Left colon (tissue), 2 donors: ENCODE measurements at places on chromosomes 12 and 14. TPM values are rescaled to one million over a fixed set of nuclear protein-coding genes. Genes with fewer than 3 reads are reported as not detected.
A peak's percentile ranks its signal among the peaks of the same experiment; 100 is the strongest.

The OR4M1 gene
- total RNA-seq, result not detected

The CCDC88C gene
- total RNA-seq, result 52.4 TPM

The TMTC1 gene
- total RNA-seq, result 7.7 TPM

The PYGL gene
- total RNA-seq, result 55.6 TPM

The GAS2L3 gene
- 26.6 TPM for total RNA-seq

The MYO1H gene
- total RNA-seq, result 0.31 TPM

The CATSPERB gene
- 9.8 TPM for total RNA-seq

- DNase-seq, result no peak
Measured at GRCh38 chr14:99971941-99972747, 93.1 kb upstream of the EVL start.

DNA sequence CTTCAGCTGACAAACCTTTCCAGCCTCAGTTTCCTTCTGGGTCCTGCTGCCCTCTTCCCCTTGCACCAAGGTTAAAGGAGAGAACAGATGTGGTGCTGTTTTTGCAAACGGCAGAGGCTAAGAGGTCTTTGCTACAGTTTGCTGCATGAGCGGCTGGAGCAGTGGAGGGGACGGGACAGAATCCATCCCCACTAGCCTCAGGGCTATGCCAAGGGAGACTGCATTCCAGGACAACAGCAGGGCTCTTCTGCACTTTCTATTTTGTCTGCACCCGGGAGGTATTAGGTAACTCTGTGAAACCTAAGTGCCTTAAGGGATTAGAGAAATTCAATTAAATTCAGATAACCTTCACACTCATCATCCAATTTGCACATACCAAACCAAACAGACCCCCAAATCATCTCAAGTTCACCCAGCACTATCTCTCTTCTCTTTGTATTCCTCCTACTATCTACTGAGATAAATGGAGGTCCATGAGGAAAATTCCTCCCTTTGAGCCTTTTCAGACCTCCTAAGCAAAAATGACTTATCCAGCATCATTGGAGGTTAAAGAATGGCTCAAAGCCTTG is 103.8 kb upstream of the VRK1 start:
- DNase-seq, result no peak

DNA sequence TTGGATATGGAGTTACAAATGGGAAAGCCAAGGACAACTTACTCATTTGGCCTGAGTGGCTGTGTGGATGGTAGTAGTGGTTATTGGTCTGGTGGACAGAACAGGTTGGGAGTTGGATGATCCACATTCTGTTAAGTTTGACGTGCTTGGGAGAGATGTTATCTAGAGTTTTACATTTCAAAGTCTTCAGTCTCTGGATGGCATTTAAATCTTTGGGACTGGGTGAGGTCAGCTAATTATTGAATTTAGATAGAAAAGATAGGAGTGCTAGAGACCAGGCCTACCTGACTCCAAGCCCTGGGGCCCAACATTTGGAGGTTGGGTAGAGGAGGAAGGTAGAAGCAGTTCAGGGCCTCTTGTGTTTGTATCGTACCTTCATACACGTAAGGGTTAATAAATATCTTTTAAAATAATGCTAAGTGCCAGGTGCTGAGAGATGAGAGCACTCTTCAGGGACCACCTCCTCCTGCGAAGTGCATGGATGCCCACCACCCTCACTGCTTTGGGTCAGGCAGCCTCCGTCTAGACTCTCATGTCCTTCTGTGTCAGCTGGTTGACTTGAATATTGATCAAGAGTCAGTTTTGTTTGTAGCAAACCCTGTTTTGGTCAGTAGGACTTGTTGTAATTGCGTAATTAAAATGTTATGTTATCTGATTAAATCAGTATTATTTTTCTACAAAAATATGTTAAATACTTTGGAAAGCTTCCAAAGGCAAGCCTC is 460.4 kb upstream of the RGS6 start:
- DNase-seq, result no peak

- no peak for DNase-seq
Measured at GRCh38 chr12:54612225-54612750, 22.4 kb downstream of the LACRT start.

GRCh38 chr12:43307126-43307525 is 244.9 kb downstream of the ADAMTS20 start:
- no peak for DNase-seq

- no peak for DNase-seq
Measured at GRCh38 chr14:103118663-103119404, 4.4 kb upstream of the TNFAIP2 start.

DNA sequence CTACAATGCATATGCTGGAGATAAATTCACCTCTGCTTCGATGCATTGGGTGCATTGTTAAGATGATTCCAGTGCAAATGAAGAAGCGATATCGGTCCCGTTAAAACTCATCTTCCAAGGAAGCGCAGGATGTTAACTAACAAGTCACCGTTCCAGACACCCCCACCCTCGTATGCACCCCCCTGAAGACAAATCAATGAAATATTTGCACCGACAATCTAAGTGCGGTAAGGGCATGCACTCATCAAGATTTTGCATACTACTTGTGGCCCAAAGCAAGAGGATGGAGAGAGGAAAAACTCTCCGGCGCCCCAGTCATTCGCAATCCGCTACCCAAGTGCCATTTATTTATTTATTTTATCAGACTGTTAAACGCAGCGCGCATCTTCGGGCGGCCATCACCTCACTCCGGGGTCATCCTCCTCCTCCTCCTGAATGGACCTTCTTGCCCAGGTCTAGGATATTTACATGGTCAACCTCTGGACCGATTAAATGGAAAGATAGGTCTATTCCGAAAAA is 1.2 kb downstream of the NOVA1 start:
- peak; percentile 10 for DNase-seq

DNA sequence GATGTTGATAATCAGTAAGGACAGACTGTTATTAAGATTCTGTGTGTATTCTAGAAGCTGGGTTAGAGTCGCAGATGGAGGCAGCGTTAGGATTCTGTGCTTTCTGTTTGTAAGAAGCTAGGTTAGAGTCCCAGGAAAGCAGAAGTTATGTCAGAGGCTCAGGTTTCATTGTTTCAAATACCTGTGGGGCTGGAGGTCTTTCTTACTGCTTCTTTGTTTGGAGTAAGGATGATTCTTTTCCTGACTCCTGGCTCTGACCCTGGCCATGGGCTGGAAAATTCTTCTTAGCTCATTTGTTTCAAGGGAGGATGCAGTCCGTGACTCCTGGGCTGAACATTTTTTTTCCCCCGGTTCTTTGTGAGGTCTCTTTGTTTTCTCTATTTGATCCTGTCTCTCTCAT is 5.2 kb downstream of the MUCL1 start:
- DNase-seq, result no peak

DNA sequence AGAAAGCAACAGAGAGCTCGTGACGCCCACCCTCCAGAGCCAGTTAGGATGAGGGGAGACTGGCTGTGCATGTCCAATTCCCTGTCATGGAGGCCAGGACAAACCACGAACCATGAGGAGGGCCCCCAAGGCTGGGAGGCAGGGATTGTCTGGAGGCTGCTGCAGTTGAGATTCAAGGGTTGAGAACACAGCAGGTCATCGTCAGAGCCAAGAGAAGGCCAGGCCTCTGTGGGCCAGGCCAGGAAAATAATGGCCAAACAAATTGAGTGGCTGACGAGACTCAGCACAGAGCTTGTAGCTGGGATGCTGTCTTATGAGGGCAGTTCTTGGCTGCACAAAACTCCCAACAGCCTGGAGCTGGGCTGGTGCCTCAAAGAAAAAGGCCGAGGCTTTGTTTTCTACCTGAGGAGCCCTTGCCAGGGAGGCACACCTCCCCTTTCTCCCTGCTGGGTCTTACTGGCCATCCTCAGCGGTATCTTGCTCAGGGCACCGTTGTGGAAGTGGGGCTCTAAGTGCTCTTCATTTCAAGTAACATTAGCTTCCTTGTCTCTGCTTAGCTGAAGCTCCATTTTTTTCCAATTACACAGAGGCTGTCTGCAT is 665.9 kb downstream of the BCL11B start:
- no peak for DNase-seq

GRCh38 chr12:123089140-123089539 is 61.8 kb downstream of the PITPNM2 start:
- no peak for DNase-seq

GRCh38 chr12:104866291-104866690 is 91.8 kb downstream of the SLC41A2 start:
- DNase-seq, result no peak

- no peak for DNase-seq
Measured at GRCh38 chr14:22536853-22537338, 52.1 kb downstream of the DAD1 start.

DNA sequence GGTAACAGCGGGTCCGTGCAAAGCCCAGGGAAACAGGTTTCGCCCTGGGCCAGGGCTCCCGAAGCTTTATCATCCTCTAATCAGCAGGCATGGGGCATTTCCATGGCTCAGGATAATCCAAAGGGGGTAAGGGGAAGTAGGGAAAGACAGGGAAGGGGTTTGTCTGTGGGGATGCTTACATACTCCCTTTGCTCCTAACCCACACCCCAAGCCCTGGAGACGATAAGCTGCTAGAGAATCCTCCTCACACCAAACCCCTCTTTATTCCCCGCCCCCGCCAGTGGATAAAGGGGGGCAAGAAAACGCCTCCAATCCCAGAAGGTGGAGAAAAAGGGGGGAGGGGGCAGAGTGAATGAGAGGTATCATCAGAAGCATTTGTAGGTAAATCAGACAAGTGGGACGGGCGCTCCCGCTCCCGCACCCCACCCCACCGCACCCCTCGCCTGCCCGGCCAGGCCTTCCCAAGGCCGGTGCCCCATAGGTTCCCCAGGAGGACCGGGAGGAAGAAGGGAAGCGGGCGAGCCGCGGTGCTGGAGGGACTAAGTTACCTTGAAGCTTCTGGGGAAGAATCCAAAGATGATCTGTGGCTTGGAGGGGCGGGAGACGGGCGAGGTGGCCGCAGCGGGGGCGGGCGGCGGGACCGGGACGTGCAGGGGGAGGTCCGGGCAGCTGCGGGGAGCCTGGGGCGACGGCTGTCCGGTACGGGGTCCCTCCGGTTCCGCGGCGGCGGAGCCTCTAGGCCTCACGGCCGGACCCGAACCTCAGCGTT is 762 bp downstream of the PPP2R5E start:
- DNase-seq, result peak; percentile 36

DNA sequence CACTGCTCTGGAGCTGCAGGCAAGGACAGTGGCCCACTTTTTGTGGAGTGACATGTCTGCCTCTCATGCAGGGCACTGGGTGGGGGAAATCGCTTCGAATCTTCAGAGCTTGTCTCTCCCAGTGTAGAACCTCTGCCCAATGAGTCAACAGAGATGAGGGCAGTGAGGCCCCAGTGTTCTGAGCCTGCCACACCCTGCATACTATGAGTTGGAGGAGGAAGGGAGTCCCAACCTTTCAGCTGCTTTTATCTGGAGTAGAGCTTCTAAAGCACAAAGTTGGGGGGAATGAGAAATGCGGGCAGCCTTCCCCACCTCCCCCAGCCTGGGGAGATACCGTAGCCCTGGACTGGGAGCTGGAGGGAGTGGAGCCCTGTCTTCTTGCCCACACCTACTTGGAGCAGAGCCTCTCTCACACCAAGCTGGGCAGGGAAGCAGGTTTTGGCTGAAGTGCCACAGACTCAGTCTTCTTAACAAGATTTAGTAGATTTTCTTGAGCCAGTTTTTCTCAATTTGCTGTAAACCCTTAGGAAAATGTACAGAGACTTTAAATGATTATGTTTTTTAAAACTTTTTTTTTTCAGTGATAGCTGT is 159.1 kb downstream of the ADGRD1 start:
- no peak for DNase-seq

- no peak for DNase-seq
Measured at GRCh38 chr14:23610090-23610814, 25.9 kb upstream of the DHRS2 start.

GRCh38 chr14:36346052-36346451 is 25.6 kb upstream of the MBIP start:
- no peak for DNase-seq

- no peak for DNase-seq
Measured at GRCh38 chr12:111993292-111994150, 19.4 kb downstream of the TMEM116 start.

GRCh38 chr14:99037777-99038430 is 234.1 kb downstream of the BCL11B start:
- no peak for DNase-seq

DNA sequence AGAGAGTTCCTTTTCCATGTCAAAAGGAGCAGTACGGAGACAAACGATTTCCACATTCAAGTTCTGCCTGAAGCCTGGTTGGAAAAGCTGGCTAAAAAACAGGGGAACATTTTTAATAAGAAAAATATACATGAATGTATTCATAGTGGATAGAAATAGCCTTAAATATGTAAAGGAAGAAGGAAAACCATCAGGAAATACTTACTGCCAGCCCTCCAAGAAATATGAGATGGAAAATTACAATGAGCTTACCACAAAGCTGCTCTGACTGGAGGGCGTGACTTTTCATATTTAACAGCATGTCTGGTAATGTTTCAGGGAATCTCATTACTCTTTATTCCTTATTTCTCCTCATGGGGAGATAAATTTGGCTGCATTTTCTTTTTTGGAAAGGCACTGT is 75.9 kb upstream of the ZDHHC17 start:
- no peak for DNase-seq

GRCh38 chr12:57479376-57480115 is at the start of gene ARHGAP9:
Gene ARHGAP9, minus strand, starts transcription at chr12:57479866. Its CDS starts 460 bp downstream, at chr12:57479406.
- no peak for DNase-seq
